Fibroblast of skin of right quadriceps (primary cell): ENCODE measurements at places on chromosomes 1 and 21.

- no peak for DNase-seq
These were observed 35.9 kb upstream of the PROX1 start for GRCh38 chr1:213951876-213952275.

DNA sequence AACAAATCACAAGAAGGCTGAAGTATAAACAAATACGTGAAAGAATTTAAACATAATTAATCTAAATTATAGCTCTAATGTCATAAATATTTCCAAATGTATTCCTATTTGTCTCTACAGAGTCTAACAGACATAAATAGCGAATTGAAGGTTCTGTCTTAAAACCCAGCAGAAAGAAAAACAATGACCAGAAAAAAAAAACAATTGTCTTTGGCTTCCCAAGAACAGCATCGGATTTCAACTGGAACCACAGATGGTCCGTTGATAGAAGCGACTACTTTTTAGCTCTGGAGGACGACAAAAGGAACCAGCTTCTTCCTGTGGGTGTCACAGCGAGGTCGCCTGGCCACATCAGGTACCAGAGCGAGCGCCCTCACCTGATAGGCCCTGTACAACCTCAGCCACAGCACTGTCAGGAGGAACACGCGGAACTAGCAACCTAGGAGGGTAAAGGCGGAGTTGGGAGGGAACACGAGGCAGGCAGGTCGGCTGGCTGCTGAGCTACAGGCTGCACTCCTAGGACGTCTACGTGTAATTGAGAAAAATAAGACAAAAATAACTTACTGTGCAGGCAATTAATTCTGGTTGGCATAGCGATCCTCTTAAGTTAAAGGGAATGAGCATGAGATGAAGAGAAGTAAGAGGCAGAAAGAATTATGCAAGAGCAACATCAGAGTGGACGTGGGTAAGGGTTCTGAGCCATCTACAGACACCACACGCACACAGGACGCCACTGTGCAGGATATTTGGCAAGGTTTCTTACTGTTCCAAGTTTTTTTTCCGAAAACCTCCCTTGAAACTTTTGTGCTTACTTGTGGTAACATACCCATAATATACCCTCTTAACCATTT, 16.7 kb upstream of the PRDM15 start:
- no peak for DNase-seq

GRCh38 chr1:216175714-216176113, 247.5 kb downstream of the USH2A start:
- DNase-seq, result no peak

GRCh38 chr1:112714313-112715263, 544 bp downstream of the PPM1J start:
- DNase-seq, result no peak

DNA sequence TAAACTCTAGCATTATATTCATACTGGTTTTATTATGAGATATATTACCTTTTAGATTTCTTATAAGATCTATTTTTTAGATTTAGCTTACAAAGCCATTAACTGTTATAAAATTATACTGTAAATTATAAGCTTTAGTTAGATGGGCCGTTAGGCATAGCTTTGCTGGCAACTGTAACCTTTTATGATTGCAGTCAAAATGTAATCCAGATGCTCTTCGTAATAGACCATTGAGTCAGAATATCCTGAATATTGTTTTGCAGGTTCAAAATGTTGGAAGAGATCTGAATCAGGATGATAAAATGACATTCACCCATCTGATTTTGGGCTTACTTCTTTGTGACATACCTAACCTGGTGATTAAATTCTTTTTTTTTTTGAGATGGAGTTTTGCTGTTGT, 20.9 kb downstream of the ITSN1 start:
- DNase-seq, result no peak

DNA sequence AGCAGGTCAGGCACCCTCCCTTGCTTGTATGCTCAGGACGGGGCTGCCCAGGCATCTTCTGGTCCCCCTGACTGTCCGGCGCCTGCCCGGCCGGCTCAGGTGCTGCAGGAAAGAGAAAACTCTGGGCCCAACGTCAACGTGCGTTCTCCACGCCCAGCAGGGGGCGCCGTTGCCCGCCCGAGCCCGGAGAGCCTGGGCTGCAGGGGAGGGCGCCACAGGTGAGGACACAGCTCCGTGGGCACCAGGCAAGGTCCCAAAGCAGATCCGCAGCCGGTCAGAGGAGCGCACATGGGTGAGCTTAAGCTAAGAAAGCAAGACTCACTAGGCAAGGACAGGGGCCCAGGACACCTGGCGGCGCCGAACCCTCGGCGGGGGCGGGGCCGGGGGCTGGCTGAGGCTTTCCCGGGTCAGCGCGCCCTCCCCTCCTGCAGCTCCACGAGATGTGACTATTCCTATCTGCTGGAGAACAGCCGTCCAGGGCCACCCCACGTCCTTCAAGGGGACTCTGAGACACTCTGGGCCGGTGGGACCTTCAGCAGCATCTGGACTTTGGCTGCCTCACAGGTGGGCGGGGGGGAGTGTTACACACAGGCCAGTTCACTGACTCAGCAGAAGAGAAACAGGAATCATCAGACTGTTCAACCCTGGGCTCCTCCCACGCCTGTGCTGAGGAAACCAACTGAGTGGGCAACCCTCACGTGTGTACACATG, 29.3 kb downstream of the KRTAP10-1 start:
- peak; percentile 17 for DNase-seq

- peak; percentile 52 for DNase-seq
These were observed 90.7 kb downstream of the GPR88 start for GRCh38 chr1:100628631-100629081.

DNA sequence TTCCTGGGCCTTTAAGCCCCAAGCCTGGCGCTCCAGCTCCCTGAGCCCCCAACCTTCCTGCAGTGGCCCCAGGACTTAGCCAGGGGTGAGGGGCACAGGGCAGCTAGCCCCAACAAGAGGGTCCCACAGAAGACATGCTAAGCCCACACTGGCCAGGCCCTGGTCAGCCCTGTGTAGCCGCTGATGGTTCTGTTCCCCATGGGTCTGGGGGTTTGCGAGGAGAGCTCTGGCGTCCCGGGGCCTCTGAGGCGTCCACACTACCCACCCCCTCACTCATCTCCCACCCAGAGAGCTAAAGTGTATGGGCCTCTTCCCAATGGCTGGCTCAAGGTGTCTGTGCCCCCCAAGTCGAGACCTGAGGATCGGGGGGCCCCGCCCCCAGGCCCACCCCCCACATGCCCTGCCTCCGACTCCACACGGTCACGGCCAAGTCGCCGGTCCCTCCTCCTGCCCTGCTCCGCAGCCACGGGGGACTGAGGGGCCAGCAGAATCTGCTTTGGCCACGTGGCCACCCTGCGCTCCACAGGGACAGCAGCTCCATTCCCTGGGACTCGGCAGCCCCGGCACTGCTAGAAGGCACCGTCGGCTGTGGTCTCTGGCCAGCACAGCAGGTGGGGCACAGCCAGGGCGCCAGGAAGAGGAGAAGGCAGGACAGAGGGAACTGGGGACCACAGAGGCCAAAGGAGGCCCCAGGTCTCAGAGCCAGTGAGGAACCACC, 7.8 kb downstream of the TNFRSF18 start:
- DNase-seq, result no peak

GRCh38 chr1:6003568-6004411, 11.6 kb upstream of the NPHP4 start:
- peak; percentile 24 for DNase-seq

GRCh38 chr1:100322436-100323211, 29.7 kb upstream of the CDC14A start:
- DNase-seq, result peak; percentile 70

DNA sequence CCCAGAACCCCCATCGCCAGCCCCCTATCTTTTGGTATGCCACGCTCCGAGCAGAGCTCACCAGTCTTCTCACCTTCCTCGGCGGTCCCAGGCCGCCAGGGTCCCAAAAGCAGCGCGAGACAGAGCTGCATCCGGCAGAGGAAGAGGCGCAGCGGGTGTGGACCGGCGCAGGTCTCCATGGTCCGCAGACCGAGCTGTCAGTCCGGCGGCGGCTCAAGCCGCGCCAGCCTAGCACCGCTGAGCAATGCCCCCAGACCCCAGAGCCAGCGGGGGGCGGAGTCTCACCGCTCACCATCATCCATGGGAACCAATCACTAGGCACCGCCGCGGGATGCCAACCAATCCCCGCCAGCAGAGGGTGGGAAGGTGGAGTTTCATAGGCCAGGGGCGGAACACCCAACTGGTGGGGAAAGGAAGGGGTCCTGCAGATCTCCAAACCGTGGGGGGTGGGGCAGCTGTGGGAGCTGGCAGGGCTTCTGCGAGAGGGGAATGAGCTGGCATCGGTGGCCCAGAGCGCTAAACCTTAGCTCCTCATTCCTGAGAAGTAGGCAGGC, at the start of gene EPHA10:
Gene EPHA10 (minus strand): TSS at position 233 of the 554 bp plus-strand sequence. CDS start 54 bp downstream, at position 179.
- DNase-seq, result no peak

DNA sequence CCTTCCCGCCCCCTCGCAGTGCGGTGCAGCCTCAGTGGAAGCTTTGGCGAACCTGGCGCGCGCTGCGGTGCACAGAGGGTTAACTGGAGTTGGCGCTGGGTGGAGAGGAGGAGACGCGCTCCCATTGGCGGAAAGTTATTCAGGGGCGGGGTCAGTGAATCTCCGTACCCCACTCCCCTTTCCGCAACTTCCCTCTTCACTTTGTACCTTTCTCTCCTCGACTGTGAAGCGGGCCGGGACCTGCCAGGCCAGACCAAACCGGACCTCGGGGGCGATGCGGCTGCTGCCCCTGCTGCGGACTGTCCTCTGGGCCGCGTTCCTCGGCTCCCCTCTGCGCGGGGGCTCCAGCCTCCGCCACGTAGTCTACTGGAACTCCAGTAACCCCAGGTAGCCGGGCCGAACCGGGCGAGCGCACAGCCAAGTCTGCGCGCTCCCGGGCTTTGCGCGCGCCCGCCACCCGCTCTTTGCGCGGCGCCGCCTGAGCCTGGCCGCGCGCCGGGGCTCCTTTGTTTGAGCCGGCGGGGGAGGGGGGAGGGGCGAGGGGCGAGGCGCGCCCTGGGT, at the start of gene EFNA4:
Gene EFNA4 (plus strand): TSS at position 191 of the 561 bp plus-strand sequence. CDS start 84 bp downstream, at position 275.
- DNase-seq, result peak; percentile 78

DNA sequence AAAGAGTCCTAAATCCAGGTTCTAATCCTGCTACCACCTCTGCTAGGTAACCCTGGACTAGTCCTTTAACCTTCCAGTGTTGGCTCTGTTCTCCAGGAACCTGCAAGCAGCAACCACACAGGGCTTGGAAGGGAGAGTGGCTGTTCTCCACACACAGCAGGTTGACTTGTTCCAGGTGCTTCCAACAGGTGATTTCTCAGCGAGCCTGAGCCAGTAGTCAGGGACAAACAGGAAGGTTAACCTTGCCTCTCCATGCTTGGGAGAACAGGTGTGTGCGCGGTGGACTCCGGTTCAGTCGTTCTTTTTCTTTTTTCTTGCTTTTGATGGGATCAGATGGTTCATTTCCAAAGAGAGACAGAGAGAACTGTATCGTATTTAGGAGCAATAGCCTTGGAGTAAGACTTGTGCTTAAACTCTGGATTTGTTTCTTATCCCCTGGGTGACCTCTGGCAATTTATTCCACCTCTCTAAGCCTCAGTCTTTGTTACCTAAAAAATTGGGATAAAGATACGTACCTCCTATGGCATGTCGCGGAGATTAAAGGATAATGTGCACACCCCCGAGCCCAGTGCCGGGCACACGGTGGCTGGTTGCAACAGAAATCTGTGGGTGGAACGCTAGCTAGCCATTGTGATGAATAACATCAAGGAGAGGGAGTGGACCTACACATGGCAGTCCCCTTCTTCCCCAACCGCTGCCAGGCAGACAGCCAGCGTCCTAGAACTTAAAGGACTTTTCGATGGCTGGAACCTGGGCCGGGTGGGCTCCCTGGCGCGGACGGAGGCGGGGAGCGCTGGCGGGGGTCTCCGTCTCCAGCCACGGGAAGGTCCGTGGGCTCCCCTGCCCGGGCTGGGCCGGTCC, 583 bp upstream of the CACHD1 start:
- no peak for DNase-seq

DNA sequence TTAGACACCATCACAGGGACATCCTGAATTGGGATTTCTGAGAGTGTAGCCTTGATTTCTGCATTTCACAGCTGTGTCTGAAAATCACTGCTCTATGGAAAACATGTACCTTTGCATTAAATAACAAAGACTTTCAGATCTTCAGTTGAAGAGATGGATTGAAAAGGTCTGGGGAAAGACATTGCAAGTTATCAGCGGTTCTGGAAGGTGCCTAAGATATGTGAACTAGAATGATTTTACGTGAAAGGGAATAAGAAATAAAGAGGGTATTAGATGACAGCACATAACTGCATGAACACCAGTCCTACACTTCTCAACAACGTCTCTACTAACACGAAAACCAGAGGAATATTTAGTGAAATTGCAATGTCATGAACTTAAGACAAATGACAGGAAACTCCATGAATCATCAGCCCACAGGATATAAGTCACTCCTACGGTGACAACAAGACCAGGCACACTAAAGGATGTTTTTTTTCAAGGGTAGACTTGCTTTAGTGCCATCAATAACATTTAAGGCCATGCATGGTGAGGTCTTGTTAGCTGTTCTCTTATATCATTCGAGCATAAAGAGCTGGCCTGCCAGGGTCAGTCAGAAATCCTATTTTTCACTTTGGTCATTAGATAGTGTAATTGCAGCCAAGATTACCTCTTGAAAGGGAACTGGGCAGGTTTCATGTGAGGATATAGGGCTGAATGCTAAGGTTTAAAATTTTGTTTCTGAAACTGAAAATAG, 283.1 kb downstream of the GRIK1 start:
- DNase-seq, result peak; percentile 86

DNA sequence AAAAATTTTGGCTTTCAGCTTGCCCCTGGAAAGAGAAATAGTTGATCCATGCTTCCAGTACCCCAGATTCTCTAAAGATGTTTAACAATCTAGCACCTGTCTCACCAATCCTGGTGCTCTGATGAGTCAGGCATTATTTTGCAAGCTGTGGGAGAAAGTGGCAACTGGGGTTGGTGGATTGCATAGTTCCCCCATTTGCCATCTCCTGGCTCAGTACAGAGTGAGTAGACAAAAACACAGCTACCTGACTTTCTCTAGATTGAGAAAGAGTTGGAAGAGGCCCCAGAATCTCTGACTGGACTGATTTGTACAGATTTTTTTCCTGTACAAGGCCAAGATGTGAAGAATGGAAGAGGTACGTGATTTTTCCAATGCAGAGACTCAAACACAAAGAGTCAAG, 75.1 kb upstream of the NEGR1 start:
- DNase-seq, result peak; percentile 8

DNA sequence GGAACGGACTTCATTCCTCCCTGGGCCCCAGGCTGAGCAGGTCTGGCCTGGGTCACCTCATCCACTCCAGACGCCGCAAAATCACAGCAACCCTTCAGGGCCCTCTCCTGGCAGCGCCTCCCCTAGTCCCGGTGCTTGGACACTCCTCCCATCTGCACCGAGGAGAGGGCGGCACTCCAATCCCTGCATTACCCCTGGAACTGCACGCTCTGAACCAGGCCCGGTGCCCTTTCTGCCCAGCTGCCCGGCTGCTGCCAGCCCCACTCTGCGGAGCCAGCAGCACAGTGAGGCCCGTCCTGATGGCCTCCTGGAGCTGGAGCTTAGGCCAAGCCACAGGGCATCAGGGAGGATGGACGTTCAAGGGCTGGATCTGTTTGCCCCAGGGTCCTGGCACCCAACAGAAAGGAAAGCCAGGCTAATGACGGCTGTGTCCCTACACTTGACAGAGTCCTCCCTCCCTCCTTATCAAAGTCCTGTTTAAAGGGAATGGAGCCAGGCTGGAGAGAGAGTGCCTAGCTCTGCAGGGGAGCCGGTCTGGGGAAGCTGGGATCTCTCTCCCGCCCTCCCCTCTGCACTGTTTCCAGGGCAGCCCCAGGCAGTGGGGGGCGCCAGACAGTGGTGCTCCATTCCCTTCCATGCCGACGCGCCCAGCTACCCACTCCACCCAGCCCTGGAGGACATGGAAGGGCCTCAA, 12.7 kb downstream of the COL6A2 start:
- DNase-seq, result no peak

GRCh38 chr1:198606020-198606438, 32.8 kb upstream of the PTPRC start:
- DNase-seq, result peak; percentile 95
